ENCODE measurements at places on chromosomes 6 and 20. TPM values are rescaled to one million over a fixed set of nuclear protein-coding genes. Genes with fewer than 3 reads are reported as not detected.

The EDN1 gene
- total RNA-seq, result 4.9 TPM

The GPSM3 gene
- total RNA-seq, result 131 TPM

The MOXD1 gene
- 0.52 TPM for total RNA-seq

The SPATA25 gene
- 0.52 TPM for total RNA-seq

The HCK gene
- 52.4 TPM for total RNA-seq

The PAK5 gene
- total RNA-seq, result not detected

The TPMT gene
- total RNA-seq, result 6.5 TPM

The FRK gene
- total RNA-seq, result not detected

The HTR1B gene
- not detected for total RNA-seq

The ZKSCAN3 gene
- total RNA-seq, result 0.52 TPM

The C6orf120 gene
- total RNA-seq, result 25.7 TPM

The MCCD1 gene
- total RNA-seq, result not detected

The HRH3 gene
- total RNA-seq, result not detected

The TSPO2 gene
- total RNA-seq, result not detected

The OLIG3 gene
- total RNA-seq, result not detected

The SULF2 gene
- total RNA-seq, result 74.7 TPM

The SFTA2 gene
- not detected for total RNA-seq

The FAM162B gene
- total RNA-seq, result not detected

The DCDC2 gene
- 0.10 TPM for total RNA-seq

The SSTR4 gene
- not detected for total RNA-seq

The NR2E1 gene
- not detected for total RNA-seq

The COL12A1 gene
- total RNA-seq, result 0.21 TPM

The CFB gene
- 3.1 TPM for total RNA-seq

The PLCB4 gene
- 0.21 TPM for total RNA-seq

The NFATC2 gene
- total RNA-seq, result 12.2 TPM

The PRPF6 gene
- total RNA-seq, result 36.6 TPM

The RFX6 gene
- not detected for total RNA-seq

The TFEB gene
- total RNA-seq, result 18.1 TPM

The OR2H1 gene
- not detected for total RNA-seq

The GPX5 gene
- total RNA-seq, result not detected

The LRRC73 gene
- not detected for total RNA-seq

The PTPRT gene
- total RNA-seq, result under 0.01 TPM

The ZSCAN31 gene
- 1.3 TPM for total RNA-seq
